ENCODE measurements at places on chromosomes 3 and 15. TPM values are rescaled to one million over a fixed set of nuclear protein-coding genes. Genes with fewer than 3 reads are reported as not detected.

DNA sequence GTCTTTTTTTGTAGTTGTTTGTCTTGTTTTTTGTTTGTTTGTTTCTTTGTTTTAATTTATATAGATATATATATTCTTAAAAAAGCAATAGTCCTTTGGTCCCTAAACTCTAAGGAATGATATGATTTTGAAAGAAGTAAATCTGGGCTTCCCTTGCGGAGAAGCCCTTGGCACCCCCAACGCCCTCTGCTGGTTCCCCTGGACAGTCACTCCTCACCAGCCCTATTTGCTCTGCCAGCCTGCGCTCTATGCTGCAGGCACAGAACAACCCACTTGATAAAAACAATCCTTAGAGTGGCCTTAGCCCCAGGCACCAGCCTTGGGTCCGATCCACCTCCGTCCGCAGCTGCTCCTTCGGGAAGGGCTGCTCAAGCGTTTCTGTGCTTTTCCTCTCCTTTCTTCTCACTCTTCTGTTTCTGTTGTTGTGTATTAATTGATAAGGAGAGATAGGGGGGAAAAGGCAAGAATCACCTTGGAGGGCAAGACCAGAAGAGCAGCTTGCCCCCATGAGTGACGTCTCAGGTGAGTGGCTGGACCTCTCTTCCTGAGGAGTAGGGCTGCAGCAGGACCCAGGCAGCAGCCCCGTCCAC is 13.7 kb upstream of the PARP6 start:
- peak; percentile 23 for DNase-seq
- no peaks in the 10 kb centered on the region for H3K4me1 ChIP-seq
- H3K27me3 ChIP-seq = no peaks in the 10 kb centered on the region
- H3K27ac ChIP-seq = no peak overlapping the region
- H3K36me3 ChIP-seq = no peaks in the 10 kb centered on the region
- no peak overlapping the region for H3K4me3 ChIP-seq

DNA sequence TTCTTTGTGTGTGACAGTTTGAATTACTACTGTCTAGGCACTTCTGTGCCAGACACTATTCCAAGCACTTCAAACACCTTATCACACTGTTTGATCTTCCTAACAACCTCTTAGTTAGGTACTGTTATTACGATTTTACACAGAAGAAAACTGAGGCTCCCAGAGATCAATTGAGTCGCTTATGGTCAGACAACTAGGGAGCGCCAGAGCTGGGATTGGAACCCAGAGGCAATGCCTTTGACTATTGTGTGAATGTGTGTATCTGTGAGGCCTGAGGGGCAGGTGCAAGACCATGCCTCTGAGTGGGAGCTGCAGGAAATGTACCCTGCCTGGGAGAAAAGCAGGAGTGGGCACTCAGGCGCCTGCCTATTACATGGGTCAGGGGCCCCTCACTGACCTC is 1.8 kb downstream of the TRH start:
- H3K27me3 ChIP-seq = peaks cover 11% of the 10 kb centered on the region
- no peak overlapping the region for H3K4me3 ChIP-seq
- no peaks in the 10 kb centered on the region for H3K36me3 ChIP-seq
- no peak for DNase-seq
- H3K4me1 ChIP-seq = peaks cover 13% of the 10 kb centered on the region

GRCh38 chr15:91854639-91854990 is 1.1 kb downstream of the SLCO3A1 start:
- H3K4me3 ChIP-seq = peak overlapping the region; percentile 60
- peak overlapping the region; percentile 88 for H3K27ac ChIP-seq
- H3K4me1 ChIP-seq = peaks cover 35% of the 10 kb centered on the region
- no peaks in the 10 kb centered on the region for H3K27me3 ChIP-seq
- no peak for DNase-seq

Gene WNT7A
- total RNA-seq = not detected

GRCh38 chr3:55322638-55323037 is 164.5 kb downstream of the WNT5A start:
- H3K4me3 ChIP-seq = no peak overlapping the region
- H3K27ac ChIP-seq = no peak overlapping the region
- H3K36me3 ChIP-seq = no peaks in the 10 kb centered on the region

GRCh38 chr3:12489368-12489767 is 5.1 kb downstream of the TSEN2 start:
- H3K36me3 ChIP-seq = peaks cover 2% of the 10 kb centered on the region
- peaks cover 9% of the 10 kb centered on the region for H3K4me1 ChIP-seq
- H3K27ac ChIP-seq = no peak overlapping the region
- no peaks in the 10 kb centered on the region for H3K27me3 ChIP-seq
- no peak for DNase-seq
- H3K4me3 ChIP-seq = no peak overlapping the region

GRCh38 chr15:75410196-75410595 is 41.3 kb downstream of the SIN3A start:
- H3K4me3 ChIP-seq = no peak overlapping the region
- peaks cover 59% of the 10 kb centered on the region for H3K36me3 ChIP-seq
- H3K27me3 ChIP-seq = no peaks in the 10 kb centered on the region
- DNase-seq = no peak
- H3K4me1 ChIP-seq = no peaks in the 10 kb centered on the region
